ENCODE measurements at places on chromosomes 2 and 18.
A peak's percentile ranks its signal among the peaks of the same experiment; 100 is the strongest.

- no peak for DNase-seq
Measured at GRCh38 chr18:36402765-36403396, 105.4 kb downstream of the FHOD3 start.

DNA sequence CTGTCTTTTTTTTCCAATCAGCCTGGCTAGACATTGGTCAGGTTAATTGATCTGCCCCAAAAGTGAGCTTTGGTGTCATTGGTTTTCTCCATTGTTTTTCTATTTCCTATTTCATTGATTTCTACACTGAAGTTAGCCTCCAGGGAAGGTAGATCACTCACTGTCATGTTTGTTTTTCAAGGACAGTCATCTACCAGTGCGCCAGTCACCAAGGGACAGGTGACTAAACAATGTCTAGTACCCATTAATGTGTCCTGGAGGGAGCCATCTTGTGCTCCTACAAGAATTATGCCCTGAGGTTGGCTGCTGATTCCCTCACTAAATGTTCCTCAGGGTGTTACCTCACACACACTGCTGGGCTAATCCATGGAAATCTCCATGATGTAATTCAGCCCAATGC lies 17.6 kb upstream of the USP40 start:
- no peak for DNase-seq

GRCh38 chr2:112031473-112032223 lies 23.4 kb upstream of the TMEM87B start:
- peak; percentile 77 for DNase-seq

DNA sequence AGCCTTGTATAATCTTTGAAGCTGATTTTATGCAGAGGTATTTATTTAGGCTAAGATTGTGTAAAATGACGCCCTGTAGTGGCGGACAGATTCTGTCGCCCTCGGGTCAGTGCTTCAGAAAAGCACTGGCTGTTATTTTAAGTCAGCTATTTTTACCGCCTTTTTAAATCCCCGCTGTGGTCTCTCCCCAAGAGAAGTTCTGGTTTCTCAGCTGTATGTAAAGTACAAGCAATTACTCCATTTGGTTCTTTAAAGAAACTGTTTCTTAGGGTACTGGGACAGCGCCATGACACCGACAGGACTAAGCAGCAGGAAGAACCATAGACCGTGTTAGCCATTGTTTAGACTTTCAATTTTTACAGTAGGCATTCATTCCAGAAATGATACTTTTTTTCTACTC lies 65.0 kb downstream of the UGGT1 start:
- DNase-seq: no peak

DNA sequence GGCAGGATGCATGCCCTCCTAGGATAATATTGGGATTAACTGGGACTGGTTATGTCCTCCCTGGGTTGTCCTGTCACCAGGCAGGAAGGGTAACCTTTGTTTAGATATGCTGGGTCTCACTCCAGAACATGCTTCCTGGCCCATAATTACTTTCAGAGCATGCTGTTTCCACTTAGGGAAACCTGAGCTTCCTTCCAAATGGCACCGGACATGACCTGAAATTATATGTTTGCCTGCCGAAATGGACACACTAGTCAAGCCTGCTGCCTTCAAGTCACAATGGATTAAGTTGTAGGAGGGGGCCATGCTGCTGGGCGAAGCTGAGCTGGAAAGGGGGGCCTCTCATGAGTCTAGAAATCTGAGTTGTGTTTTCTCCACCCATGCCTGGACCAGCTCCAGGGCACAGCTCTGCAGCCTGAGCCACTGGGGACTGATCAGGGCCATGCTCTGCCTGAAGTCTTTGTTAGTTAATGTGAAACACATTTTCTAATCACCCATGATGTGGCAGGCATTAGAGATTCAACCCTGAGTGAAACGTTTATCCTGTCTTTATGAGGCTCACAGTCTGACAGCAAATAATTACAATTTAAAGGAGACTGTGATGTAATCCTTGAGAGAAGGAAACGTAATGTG lies 273.3 kb downstream of the TNS1 start:
- DNase-seq: no peak

GRCh38 chr2:124652099-124652498 lies 627.0 kb downstream of the CNTNAP5 start:
- DNase-seq: no peak

DNA sequence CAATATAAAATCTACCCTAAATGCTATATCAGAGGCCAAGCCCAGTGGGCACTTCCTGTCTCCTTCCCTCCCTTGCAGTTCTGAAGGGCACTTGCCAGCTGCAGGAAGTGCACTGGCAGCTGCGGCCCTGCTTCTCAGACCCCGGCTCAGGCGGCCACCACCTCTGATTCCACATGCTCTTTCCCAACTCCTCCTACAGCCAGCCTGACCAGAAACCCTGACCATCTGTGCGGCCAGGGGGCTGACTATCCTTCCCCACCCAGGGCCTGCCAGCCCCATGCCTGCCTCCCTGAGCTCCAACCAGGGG lies 88.6 kb downstream of the ZBTB7C start:
- no peak for DNase-seq

GRCh38 chr18:73615506-73615905 lies 532.1 kb downstream of the FBXO15 start:
- no peak for DNase-seq

DNA sequence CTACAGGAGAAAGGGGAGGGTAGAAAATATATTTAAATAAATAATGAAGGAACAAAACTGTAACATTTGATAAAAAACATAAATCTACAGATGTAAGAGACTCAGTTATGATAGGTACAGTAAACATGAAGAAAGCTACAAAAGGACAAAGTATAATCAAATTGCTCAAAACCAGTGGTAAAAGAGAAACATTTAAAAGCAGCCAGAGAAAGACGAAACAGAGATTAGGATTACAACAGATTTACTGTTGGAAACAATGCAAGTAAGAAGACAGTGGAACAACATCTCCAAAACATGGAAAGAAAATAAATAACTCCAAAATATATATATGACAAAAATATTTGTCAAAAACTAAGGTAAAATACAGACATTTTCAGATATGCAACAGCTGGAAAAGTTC lies 307.7 kb upstream of the REV1 start:
- no peak for DNase-seq

DNA sequence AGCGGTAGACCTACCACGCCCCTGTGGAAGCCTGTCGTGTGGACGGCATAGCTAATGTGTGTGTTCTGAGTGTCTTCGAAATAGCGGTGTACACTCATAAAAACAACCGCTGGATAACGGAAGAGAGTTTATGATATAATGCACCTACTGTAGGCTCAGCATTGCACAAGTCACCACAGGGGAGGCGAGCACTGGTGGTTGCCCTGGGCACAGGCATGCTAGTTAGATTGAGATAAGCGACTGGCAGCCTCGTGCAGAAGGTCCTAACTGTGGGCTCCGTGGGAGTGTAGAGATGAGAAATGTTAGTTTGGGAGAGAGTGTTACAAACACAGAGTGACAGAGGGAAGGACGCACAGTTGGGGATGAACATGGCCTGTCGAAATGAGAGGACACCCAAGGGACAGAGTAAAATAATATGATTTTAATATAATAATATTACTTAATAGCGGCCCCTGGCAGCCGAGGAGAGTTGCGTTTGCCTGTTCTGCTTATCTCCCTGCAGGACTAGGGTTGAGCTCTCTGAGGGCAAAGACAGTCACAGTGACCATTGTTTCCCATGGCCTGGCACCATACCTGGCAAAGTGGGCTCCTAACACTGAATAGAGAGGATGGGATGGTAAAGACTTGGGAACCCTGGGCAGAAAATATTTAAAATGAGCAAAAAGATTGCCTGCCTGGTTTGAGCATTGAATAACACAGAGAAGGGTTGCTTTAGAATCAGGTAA lies 204.2 kb downstream of the GBX2 start:
- no peak for DNase-seq

GRCh38 chr18:48359626-48360025 lies 49.6 kb downstream of the ZBTB7C start:
- no peak for DNase-seq
